Activated CD4-positive, CD25-positive, alpha-beta regulatory T cell (primary cell): ENCODE measurements at places on chromosomes 5 and 9.

- DNase-seq, result no peak
These were observed 183.4 kb downstream of the FBXO4 start for GRCh38 chr5:42108468-42108867.

DNA sequence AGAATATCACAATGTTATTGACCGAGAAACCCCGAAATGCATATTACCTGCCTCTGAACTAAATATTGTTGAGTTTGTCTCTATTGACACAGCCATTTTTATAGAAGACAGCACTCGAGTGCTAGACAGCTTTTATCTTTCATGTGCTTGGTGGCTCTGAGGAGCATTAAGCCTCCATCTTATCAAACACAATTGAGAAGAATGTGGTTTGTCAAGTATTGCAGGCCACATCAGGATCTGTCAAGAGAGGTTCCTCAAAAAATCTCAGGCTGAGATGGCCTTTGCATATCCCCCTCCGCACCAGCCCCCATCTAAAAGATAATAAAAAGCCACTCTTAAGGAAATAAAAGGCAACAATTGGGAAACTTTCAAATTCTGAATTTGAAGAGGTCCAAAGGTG lies 284.8 kb downstream of the DENND1A start:
- no peak for DNase-seq

- no peak for DNase-seq
These were observed 57.7 kb downstream of the DCP2 start for GRCh38 chr5:113034182-113034773.

DNA sequence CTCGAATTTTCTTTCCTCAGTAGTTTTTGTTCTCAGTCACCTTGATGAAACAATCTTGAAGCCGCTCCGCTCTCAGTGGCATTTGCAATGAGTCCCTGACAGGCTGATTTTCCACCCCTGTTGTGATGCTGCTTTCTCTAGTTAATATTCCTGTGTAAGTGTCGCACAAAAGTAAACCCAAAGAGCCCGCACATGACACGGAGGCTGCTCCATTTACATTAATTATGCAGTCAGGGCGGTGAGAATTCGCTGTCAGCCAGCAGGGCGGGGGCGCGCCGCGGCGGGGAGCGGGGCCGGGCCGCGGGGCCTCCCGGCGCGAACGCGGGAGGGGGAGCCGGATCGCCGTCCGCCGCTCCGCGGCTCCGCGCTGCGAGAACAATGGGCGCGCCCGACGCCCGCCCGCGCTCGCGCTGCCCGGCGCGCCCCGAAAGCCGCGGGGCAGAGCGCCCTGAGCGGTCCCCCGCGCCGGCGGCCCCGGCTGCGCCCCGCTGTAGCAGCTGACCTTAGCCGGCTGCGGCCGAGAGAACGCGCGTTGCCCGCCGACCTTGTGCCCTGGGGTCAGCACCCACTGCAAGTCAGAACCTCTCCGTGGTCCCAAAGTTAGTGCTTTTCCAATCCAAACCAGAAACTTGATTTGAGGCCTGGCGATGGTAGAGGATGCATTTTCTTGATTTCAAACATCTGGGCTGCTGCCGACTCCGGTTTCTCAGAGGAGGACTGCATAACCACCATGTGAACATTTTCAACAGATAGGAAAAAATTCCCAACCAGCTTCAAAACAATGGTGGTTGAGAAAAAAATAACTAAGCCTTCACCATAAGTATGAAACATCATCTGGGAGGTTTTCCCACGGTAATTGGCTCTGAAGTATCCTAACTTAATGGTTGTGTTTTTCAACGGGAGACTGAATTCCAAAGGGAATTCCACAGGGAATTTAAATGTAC lies 142.6 kb downstream of the PBX3 start:
- no peak for DNase-seq

- peak; percentile 14 for DNase-seq
These were observed 91.8 kb downstream of the PDE6A start for GRCh38 chr5:149852641-149853330.

- DNase-seq, result no peak
These were observed 174.3 kb downstream of the TAF11L14 start for GRCh38 chr5:17808566-17808965.

DNA sequence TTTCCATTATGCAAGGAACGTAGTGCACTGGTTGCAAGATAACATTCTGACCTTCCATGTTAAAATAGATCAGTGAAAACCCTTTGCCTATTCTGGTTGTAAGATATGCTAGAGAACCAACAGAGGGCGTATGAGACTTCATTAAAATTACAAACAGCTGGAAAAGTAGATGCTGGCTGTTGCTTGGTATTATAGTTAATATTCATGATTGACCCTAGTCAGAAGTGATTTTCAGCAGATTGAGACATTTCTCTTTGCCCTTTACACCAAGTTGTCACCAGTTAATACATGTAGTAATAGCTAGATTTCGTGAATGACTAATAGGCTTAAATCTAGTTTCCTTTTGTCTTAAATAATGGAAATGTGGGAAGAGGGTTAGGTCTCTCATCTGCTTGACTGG lies 13.8 kb upstream of the FGF18 start:
- no peak for DNase-seq

GRCh38 chr5:75963554-75963953 lies 119.6 kb upstream of the SV2C start:
- no peak for DNase-seq

GRCh38 chr5:4939042-4939781 lies 200.9 kb upstream of the ADAMTS16 start:
- no peak for DNase-seq

- no peak for DNase-seq
These were observed 128.5 kb downstream of the RGS3 start for GRCh38 chr9:113591899-113592625.

DNA sequence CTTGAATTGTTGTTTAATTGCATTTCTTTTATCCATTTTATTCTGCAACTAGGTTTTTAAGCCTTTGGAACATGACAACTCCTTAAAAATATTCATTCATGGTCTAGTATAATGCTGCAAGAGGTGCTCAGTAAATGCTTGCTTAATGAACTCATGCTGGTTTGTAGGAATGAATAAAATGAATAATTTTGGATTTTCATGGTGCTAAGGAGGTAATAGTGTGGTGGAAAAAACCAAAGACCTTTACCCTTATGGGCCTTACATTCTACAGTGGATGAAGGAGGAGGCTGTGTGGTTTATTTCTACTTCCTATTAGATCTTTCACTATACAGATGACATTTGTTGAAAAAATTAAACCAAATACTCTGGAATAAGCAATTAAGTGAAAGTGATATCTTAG lies 43.4 kb downstream of the LRRTM2 start:
- no peak for DNase-seq

DNA sequence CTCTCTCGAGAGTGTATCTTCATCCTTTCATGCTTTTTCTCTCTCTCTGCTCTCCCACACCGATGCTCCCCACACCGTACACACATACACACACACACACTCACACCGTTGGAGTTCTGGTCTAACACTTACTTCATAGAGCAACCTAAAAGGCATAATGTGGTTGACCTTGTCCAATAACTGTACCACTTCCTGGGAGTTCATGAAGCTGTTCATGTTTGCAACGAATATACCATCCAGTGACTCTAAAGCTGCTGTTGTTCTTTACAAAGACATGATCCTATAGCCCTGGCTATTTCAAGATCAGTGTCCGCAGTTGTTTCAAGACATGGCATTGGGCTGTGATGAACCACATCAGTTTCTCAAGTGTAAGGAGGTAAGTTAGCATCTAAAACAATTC lies 10.0 kb downstream of the MEF2C start:
- no peak for DNase-seq

DNA sequence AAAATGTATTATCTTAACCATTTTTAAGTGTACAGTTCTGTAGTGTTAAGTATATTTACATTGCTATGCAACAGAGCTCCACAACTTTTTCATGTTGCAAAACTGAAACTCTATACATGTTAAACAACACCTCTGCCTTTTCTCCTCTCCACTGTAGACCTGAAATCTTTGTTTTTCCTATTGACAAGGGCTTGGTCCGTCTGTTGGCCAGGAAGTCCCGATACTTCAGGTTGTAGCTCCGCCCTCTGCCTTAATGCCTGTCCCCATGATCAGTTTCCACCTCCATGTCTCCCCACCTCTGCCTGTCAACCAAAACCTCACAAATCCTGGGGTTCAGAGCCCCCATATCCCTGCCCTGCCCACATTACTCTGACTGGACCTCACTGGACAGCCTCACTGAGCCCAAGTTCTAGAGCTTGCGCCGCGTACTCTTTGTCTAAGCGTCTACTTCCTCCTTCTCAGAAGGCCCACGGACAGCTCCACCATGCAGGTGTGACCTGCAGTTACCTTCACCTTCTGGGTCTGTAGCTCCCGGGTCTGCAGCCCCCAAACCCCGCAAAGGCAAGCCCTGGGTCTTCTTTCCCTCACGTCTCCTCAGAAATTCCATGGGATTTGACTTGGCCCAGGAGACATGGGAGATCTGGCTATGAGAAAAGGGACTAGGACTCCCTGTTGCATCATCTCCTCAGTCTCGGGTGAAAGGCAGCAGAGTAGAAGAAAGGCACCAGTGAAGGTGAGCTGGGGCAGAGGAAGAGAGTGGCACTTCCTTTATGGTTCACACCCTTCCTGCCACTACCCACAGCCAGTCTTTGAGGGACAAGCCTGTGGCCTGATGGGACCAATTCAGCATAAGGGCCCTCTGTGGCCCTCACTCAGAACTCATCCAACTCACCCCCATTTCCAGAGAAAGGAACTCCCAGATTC lies 8.0 kb downstream of the GLIPR2 start:
- DNase-seq, result no peak

GRCh38 chr9:36898431-36899020 lies 135.5 kb downstream of the PAX5 start:
- DNase-seq, result no peak

GRCh38 chr5:152601806-152602732 lies 197.0 kb upstream of the NMUR2 start:
- no peak for DNase-seq

- DNase-seq, result no peak
These were observed 24.0 kb upstream of the PPARGC1B start for GRCh38 chr5:149706158-149706557.

DNA sequence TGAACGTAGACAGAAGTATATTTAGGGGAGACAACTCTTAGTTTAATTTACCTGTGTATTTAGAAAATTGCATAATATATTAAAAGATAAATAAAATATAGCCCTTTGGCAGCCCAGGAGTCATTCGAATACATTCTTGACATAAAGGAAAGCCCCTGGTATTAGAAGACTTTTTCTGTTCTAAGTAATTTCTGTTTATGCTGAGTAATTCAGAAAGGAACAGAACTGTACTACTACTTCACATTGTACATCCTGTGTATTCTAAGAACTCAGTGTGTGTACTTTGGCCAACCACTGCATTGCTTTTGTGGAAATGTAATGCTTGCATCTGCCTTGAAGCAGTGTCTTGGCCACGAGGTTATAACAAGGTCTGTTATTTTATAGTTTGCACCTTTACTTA lies 136.4 kb downstream of the KDM4C start:
- no peak for DNase-seq

- DNase-seq, result no peak
These were observed 45.3 kb downstream of the RAPGEF6 start for GRCh38 chr5:131589510-131590348.

DNA sequence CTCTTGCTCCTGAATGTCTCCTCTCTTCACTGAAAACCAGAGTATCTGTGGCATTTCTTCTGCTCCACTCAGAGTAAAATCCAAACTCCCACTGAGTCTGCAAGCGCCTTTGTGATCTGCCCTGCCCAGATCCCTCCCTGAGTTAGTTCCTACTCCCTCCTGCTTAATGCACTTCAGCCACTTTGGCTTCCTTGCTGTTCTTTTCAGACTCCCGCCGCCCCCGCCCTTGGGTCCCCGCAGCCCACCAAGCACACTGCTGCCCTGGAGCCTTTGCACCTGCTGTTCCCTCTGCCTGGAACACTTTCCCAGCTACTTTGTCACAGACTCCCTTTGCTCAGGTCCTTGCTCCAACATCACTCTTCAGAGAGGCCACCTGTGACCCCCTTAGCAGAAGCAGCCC lies 127.2 kb upstream of the SLC25A48 start:
- no peak for DNase-seq

DNA sequence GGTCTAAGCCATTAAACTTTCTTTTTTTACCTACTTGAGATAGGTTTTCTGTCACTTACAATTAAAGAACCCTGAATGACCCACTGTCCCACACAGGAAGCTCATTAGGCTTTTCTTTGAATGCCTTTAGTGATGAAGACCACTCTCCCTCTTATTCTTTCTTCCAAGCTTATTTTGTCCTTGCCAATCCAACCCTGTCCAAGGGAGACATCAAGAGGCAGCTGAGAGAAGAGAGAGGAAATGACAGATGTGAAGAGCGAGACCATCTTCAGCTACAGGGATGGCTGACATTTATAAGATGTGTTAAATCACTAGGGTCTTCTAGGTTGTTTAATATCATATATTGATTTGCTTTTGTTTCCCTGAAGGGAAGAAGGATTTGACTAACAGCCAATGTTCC lies 133.5 kb downstream of the FAM114A2 start:
- DNase-seq, result no peak

GRCh38 chr9:131092548-131093440 lies 3.5 kb upstream of the AIF1L start:
- DNase-seq, result no peak

DNA sequence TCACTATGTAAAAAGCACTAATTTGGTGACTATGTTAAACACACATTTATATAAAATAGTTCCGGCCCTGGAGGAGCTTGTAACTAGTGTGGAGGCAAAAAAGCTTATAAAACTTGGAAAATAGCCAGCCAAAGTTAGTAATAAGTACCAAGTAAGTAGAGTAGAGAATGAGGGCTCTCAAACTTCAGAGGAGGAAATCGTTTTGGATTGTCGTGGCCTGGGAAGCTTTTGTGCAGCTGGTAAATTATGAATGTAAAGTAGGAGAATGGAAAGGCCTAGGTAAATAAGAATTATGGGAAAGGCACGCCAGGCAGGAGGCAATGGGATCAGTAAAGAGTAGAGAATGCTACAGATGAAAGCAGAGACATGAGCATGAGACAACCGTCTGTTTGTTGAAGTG lies 832.7 kb upstream of the ZNF608 start:
- no peak for DNase-seq

GRCh38 chr5:68367717-68368116 lies 152.2 kb downstream of the PIK3R1 start:
- no peak for DNase-seq

DNA sequence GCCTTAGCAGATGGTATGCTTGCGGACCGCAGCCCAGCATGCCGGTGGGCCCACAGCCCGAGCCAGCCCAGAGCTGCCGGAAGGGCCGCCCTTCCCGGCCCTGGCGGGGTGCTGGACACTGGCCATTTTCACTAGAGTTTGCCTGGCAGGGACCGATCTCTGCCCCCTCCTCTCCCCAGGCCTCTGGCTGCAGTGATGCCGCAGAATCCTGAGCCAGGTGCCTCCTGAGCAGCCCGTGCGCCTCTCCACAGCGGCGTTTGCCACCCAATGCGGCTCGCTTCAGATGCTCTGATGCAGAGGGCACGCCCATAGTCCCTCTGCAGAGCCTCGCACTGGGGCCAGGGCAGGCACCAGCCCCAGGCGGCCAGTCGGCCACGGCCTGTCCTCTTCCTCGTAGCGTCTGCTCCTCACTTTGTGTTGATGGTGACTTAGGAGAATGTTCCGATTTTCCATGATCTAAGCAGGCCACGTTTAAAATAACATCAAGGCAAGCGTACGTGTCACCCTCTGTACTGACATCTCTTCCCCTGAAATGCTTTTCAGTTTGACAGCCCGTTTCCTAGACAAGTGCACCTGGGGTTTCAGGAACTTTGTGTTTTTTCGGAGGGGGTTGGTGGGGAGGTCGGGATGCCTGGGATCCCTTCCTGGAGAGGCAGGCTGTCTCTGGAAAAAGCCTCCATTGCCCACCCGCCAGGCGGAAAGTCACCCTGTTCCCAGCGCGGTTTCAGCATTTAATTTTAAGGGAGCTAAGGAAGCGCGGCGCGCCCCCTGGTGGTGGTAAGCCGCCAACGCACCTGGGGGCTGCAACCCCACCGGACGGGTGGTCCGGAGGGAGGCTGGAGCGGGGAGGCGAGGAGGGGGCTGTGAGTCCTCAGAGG lies 29.8 kb upstream of the HMCN2 start:
- peak; percentile 52 for DNase-seq
